MG63 (cell line): ENCODE measurements at places on chromosomes 4 and X. TPM values are rescaled to one million over a fixed set of nuclear protein-coding genes. Genes with fewer than 3 reads are reported as not detected.

KLHL13 gene
- total RNA-seq, result 14.2 and 16.3 TPM in 2 replicates

GPC3 gene
- total RNA-seq, result 1.1 TPM in 1 of 2 replicates, not detected in the other

FGFBP1 gene
- not detected in 2 replicates for total RNA-seq

TMEM187 gene
- 1.0 and 4.6 TPM in 2 replicates for total RNA-seq

LYAR gene
- 17.5 and 20.9 TPM in 2 replicates for total RNA-seq

NEXMIF gene
- total RNA-seq, result not detected in 2 replicates

ADGRL3 gene
- total RNA-seq, result not detected in 2 replicates

SPACA5 gene
- total RNA-seq, result not detected in 2 replicates

DRP2 gene
- total RNA-seq, result not detected in 2 replicates

ADAM29 gene
- total RNA-seq, result not detected in 2 replicates

PDE5A gene
- 46.2 and 78.6 TPM in 2 replicates for total RNA-seq

OTC gene
- total RNA-seq, result not detected in 2 replicates

GRCh38 chr4:151407466-151408379 is 1.3 kb upstream of the FHIP1A start:
- no peak for DNase-seq

DNA sequence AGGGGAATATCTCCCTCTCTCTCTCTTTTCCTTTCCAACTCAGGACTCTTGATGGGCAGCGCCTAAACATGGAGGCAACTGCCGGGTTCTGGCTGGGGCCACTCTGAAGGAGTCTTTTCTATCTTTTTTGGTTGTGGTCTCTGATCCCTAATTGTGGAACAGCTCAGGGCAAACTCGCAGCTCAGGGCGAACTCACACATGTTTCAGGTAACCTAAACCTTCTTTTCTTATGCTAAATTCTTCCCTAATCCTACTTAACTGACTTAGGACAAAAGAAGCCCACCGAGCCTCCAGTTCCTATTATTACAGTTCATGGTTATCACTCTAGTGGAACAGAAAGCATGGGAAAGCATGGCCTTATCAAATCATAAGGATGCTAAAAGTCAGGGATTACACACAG is 21.3 kb downstream of the ETDA start:
- DNase-seq, result no peak

- no peak for DNase-seq
Measured at GRCh38 chr4:47466056-47466785, 2.7 kb upstream of the COMMD8 start.

DNA sequence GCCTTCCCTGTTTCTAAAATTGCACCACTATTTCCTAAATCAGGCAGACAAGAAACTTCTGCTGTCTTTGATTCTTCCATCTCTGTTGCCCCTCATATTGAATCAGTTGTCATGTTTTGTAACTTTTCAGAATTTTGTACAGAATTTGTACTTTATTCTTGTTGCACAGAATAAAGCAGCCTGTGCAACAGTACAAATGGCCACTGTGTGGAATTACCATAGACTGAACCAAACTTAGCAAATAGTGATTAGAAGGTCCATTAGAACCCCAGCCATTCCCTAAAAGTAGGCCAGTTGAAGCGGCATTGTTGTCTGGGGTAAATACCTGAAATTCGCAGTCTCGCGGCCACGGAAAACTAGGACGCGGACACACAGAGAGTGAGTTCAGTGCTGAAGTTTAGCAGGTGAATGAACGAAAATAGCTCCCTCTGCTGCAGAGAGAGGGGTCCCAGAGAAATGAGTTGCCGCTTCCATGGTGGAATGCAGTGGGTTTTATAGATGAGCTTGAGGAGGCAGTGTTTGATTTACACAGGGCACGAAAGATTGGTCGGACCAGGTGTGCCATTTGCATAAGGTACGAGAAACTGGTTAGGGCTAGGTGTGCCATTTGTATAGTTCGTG is 71.8 kb downstream of the C4orf33 start:
- DNase-seq, result no peak

- DNase-seq, result no peak
Measured at GRCh38 chrX:152641996-152642395, 4.3 kb downstream of the GABRQ start.

- DNase-seq, result peak; percentile 82
Measured at GRCh38 chr4:26462874-26463273, 27.4 kb downstream of the CCKAR start.

DNA sequence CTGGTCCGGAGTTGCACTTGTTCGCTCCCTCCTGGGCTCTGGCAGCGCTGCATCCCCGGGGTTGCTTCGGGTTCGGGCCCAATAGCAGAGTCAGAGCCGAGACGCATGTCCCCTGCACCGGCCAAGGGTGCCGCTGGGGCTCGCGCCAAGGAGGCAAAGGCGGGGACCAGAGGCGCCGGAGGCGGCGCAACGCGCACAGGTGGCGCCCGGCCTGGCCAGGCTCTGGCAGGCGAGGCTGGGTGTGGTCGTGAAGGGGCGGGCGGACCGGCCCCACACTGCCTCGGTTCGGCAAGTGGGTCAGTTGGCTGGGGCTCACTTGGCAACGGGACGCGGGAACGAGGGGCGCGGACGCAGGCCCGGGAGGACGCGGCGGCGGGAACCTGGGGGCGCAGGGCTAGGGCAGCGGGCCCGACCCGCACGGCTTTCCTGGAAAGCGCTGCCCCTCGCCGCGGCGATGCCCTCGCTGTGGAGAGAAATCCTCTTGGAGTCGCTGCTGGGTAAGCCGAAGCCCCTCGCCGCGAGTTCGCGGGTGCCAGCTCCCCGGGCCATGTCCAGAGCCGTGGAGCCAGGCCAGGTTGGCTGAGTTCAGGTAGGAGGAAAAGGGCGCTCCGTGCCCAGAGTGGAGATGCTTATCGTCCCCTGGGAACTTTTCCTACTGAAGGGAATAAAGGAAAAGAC is at the start of gene CWH43:
CWH43 (plus strand) TSS at position 300 of the 678 bp plus-strand sequence; CDS start at position 455, 155 bp downstream.
- no peak for DNase-seq

DNA sequence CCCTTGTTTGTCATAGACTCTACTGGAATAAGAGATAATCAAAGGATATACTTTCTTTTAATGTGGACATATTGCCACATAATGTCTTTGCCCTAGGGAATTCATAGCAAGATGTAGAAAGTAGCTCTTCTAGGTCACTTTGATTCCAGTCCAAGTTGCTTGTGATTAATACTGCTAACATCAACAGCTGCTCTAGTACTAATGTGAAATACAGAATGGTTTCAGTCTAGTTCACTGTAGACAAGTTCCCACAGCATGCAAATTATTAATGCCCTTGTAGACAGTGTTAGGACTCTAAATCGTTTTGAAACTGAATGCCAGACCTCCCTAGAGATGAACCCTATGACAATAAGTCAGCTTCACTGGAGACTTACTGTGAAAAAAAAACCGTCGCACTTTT is 494.6 kb upstream of the ATOH1 start:
- no peak for DNase-seq

GRCh38 chr4:30728311-30728710 is 8.1 kb downstream of the PCDH7 start:
- DNase-seq, result no peak

DNA sequence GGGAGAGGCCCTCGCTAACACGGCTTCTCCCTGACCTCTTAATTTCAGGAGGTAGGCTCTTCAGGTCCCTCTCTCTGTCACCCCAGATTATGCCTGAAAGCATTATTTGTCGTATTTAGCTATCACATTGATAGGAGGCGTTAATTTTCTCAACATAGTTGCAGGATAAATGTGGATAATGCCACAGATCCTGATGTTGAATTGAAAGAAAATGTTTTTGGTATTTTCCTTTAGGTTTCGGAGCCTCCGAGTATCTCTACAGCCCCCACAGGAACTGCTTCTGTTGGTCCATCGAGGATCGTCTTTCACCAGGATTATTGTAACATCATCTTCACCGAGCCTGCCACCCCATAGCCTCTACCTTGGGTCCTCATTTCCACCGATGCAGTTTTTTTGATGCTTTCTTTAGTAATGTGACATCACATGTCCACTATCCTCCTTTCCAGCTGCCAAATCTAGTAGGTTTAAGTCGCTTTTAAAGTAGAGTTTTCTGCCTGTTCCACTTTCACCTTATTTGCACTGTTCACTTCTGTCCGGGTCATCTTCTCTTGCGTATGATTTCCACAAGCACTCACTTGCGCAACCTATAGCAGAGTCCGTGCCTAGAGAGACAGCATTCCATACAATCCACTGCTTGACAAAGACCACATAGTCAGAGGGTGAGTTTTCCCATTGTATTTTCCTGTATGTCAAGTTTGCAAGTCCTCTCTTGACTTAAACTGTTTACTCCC is 665 bp downstream of the TIGD2 start:
- DNase-seq, result no peak

GRCh38 chr4:169361756-169362155 is 91.0 kb upstream of the SH3RF1 start:
- DNase-seq, result no peak

DNA sequence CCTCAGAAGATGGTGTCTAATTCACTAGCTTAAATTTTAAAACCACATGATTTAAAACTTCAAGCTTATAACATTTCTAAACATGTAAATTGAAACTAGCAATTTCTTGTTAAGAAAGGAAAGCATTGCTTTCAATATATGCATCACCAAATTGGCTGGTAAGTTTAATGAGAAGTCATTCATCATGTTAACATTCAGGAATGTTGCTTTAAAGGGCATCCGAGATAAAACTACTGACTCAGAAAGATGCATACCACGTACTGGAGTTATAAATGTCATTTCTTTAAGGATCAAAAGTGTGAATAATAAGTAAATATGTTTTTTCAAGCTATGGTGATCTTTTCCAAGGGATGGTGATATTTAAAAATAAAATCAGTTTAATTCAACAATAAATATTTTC is 83.3 kb upstream of the VCX2 start:
- no peak for DNase-seq

GRCh38 chr4:158938220-158939044 is 164.4 kb upstream of the RAPGEF2 start:
- DNase-seq, result no peak

DNA sequence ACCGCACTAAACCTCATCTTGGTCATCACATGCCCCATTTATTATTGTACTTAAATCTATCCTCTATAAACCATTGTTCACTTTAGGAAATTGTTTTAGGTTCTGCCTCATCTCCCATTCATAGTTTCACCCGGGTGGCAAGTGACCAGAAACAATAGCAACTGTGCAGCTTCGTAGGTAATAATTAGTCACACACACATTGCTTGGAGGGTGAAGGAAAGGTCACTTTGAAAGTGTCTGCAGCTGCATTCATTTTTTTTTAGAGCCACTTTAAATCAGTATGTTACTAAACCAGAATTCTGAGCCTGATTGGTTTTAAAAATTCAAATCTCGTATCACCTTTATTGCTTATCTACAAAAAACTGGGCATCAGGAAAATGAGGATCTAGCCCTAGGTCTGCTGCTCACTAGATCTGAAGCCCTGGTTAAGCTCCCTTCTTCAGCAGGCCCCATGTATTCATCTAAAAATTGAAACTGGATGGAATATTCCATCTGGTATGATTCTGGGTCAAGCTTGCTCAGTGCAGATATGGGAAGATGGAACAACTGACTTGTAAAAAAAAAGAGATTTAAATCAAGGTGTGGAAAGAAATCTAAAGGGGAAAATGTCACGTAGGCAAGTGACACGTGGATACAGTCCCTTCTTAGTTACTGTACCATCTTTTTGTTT is 62.4 kb downstream of the LIMCH1 start:
- DNase-seq, result peak; percentile 43

DNA sequence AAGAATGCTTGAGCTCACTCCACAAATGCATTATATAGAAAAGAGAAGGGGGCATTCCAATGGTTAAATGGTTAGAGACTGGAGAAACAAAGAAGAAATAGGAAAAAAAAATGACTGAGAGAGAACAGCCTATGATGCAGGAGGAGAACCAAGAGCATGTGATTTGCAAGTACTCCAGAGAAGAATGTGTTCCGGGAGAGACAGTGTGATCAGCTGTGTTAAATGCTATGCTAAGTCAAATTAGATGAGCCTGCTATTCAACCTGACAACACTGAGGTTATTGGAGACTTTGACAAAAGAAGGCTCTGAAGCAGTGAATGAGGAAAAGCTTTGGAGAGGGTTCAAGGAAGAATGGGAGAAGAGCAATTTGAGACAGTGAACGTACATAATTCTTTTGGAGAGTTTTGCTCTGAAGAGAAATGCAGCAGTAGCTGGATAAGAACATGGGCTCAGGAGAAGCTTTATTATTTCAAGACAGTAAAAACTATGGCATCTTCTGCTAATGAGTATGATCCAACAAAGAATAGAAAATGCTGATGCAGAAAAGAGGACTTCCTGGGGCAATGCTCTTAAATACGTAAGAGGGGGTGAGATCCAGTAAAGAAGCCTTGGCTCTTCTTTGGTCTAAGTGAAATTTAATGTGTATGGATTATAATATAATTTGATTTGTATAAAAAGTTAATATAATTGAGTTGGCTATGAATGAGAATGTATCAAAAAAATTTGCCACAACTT is 66.3 kb downstream of the PPP3CA start:
- no peak for DNase-seq

DNA sequence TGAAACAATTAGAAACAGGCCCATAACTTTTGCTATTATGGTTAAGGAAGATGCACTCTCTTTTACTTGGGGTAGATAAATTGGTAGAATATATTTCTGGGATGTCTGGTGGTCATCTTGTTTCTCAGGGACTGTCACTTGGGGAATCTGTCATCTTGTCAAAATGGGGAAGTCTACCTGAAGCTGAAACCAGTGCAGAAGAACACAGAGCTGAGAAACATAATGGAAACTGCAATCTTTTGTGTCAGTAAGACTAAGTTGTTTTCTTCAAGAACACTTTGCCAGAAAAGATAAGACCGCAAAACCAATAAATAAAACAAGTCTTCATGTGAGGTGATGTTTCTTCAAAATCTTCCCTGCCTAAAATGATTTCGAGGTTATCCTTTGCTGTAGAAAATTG is 92.0 kb downstream of the NAA11 start:
- no peak for DNase-seq

- no peak for DNase-seq
Measured at GRCh38 chrX:69185886-69186285, 20.6 kb upstream of the PJA1 start.

DNA sequence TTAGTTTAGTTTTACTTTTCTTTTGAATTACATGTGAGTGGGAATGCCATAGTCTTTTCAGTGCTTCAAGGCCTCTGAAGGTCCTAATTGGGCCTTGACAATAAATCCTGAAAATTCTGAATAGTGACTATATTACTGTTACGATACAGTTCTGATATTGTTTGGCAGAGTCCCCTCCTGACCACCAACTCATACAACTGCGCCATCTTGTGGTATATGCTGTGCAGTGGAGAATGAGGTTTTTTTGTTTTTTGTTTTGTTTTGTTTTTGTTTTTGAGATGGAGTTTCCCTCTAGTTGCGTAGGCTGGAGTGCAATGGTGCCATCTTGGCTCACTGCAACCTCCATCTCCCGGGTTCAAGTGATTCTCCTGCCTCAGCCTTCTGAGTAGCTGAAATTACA is 56.6 kb upstream of the CHRDL1 start:
- no peak for DNase-seq

DNA sequence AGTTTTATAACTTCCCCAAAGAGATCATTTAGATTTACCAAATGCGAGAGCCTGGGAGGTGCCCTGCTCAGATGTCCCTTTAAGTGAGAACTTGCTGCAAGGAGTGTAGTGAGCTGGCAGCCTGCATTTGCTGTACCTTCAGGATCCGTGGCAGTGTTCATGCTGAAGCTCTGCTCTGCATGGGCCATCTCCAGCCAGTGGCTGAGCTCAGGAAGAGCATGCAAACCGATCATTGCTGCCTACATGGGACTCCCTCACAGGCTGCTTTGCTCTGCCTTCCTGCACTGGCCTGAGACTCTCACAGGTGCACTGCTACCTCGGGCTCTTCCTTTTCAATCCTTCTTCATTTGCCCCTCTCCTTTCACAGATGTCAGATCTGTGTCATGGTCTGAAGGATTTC is 152.0 kb upstream of the SFRP2 start:
- no peak for DNase-seq
